ENCODE measurements at places on chromosomes 6 and 20.

- no peak for DNase-seq
Observed at GRCh38 chr6:151948002-151948743, 140.7 kb downstream of the ESR1 start.

DNA sequence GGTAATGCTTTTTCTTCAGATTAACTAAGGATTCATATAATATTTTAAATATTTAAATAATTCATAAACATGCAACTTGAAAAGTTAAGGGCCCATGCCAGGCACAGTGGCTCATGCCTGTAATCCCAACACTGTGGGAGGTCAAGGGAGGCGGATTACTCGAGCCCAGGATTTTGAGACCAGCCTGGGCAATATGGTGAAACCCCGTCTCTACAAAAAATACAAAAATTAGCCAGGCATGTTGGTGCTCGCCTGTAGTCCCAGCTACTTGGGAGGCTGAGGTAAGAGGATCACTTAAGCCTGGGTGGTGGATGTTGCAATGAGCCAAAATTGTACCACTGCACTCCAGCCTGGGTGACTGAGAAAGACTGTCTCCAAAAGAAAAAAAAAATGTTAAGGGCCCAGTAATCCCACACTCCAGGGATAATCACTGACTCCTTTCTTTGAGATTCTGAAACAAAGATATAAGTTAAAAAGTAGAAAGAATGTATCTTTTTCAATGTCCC lies 7.9 kb upstream of the RIN2 start:
- no peak for DNase-seq

GRCh38 chr20:2313316-2313715 lies 17.5 kb downstream of the TGM3 start:
- no peak for DNase-seq

- DNase-seq, result no peak
Observed at GRCh38 chr6:111861431-111861885, 11.8 kb downstream of the FYN start.

- no peak for DNase-seq
Observed at GRCh38 chr20:11888648-11889047, 29.0 kb upstream of the BTBD3 start.

- no peak for DNase-seq
Observed at GRCh38 chr20:56683077-56683865, 54.2 kb downstream of the TFAP2C start.

DNA sequence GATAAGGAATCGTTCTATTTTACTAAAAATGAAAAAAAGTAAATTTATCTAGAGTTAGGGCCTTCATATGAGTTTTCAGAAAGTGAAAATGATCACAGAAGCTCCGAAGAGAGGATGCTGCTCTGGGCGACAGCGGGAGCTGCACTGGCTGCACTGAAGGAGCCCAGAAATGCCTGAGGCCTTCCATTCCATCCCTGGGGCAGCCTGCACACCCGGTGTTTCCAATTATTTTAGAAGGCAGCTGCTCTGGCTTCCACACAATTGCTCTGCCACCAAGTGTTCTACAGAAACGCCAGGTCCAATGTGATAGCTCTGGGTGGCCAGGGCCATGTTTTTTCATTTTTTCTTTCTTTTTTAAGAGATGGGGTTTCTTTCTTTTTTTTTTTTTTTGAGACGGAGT lies 3.6 kb downstream of the DTNBP1 start:
- DNase-seq, result no peak

DNA sequence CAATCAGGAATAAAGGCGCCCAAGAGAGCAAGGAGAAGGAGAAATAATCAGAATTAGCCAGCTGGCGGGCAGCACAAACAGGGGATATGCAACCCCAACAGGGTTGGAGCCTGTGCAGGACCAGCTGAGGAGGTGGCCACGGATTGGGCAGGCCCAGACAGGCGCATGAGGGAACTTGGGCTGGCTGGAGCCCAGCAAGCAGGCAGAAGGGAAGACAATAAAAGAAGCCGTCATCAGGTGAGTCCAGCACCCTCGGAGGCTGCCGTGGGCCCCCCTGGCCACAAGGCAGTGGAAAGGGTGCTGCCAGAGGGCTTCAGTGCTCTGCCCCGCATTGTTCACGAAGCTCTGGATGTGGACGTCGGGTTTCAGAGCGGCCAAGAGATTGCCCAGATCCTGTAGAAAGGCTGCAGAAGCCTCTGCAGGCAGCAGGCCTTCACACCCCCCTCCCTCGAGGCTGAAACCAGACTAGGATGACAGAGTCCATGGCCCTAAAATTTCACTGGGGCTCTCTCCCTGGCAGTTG lies 28.4 kb upstream of the MAFB start:
- DNase-seq, result no peak

GRCh38 chr20:20711413-20711812 lies 1.0 kb downstream of the RALGAPA2 start:
- DNase-seq, result no peak

- DNase-seq, result no peak
Observed at GRCh38 chr6:8237668-8238067, 135.3 kb upstream of the EEF1E1 start.

GRCh38 chr6:93784794-93785693 lies 365.7 kb upstream of the EPHA7 start:
- no peak for DNase-seq

GRCh38 chr6:337805-338368 lies 45.6 kb downstream of the DUSP22 start:
- DNase-seq, result no peak

DNA sequence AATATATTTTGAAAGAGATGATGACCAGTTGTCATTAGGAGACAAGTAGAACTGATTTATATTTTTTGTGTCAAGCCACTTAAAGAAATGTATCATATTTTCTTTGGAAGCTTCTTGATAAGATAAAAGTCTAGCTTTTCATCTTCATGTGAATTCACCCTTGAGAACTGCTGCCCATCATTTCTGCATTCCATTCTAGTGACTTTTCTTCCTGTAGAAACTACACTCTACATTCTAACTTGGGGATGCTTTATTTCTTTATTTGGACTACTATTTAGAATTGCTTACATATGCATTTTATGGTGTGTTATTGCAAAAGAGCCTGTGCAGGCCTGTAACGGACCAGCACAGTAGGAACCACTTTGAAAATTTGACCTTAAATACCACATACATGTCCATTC lies 335.0 kb upstream of the KCNQ5 start:
- DNase-seq, result peak; percentile 71

DNA sequence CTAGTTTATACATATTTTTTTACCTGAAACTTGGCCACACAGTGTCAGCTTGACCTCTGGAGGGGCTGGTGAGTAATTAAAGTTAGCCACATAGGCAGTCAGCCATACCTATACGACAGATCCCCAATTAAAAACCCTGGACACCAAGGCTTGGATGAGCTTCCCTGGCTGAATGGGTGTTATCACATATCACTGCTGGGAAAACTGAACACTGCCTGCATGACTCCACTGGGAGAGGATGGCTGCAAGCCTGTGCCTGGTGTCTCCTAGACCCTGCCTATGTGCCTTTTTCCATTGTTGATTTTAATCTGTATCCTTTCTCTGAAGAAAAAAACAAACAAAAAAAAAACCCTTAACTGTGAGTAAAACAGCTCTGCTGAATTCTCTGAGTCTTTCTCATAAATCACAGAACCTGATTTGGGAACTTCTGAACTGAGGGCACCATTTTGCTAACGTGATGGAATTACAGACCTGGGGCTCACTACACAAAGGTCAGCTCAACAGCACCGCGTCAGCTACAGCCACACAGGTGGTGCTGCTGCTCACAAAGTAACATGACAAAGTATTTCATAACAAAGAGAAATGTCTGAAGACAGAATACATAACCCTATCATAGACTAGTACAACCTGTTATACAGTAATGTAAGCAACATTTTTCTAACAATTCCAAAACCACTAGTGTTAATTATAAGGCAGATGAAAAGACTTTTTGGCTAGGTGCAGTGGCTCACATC lies 97.0 kb downstream of the SLC23A2 start:
- DNase-seq, result no peak

DNA sequence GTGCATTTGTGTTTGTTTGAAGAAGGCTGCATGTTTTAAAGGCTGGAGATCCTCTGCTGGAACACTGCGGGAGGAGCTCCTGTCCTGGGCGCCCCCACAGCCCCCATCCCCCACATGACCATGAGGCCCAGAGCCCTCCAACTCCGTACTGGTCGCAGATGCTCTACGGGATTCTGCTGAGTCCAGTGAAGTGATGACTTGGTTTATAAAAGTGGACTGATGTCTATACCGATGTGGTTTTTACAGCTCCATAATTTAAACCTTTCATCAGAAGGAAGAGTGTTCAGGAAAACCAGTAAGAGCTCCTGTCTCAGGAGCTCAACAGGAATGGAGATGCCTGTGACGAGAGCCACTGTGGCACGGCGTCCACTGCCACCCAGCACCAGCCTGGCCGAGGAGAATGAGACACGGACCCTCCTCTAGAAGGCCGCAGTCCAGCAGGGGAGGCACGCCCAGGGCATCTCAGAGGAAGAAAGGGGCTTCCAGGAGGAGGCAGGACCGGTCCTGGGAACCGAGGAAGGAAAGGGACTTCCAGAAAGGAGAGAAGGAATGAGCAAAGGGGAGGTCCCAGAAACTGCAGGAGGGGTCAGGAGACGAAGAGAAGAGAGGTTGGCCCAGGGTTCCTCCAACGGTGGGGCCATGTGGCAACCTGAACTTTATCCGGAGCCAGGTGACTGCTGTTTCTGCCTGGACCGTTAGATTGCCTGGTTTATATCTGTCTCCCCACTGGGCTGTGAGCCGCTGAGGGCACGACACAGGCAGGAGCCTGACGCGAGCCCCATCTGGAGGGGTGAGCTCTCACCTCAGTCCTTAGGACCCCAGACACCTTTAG lies 26.9 kb downstream of the BFSP1 start:
- no peak for DNase-seq

DNA sequence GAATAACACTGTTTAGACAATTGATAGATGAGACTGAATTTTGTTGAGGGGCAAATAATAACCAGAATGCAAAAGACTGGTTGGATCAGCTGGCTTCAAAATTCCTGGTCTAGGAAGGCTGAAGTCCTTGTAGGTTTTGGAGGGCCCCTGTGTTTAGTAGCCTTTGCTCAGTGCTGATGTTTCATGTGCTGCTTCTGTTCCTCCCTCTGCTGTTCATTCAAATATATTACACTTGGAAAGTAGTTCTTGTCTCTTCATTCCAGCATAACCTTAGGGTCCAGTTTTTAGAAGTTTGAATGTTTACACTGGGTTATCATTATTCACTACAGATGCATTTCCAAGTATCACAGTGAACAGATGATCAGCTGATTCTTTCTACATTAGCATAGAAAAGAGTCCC lies 72.5 kb downstream of the FLRT3 start:
- no peak for DNase-seq

- DNase-seq, result no peak
Observed at GRCh38 chr20:62570403-62570802, 71.9 kb upstream of the SLCO4A1 start.

DNA sequence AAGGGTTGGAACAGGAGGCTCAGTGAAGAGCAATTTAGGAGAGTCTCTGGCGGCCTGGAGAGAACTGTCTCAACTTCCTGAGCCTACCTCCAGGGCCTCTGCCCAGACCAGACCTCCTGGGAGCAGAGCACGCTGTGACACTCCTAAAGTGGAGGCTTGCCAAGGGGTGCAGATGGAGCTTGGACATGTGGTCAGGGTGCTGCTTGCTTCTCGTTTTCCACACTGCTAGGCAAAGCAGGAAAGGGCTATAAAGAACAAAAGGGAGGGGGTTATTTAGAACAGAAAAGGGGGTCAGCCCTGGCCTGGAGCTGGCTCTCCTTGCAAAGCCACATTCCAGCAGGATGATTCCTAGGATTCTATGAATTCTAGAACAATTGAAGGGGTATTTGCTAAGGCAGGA lies 145.7 kb upstream of the GGTLC1 start:
- DNase-seq, result peak; percentile 50

GRCh38 chr20:19964289-19965265 lies 52.6 kb upstream of the NAA20 start:
- DNase-seq, result peak; percentile 93

GRCh38 chr6:34238585-34239499 lies 2.2 kb downstream of the HMGA1 start:
- peak; percentile 67 for DNase-seq

DNA sequence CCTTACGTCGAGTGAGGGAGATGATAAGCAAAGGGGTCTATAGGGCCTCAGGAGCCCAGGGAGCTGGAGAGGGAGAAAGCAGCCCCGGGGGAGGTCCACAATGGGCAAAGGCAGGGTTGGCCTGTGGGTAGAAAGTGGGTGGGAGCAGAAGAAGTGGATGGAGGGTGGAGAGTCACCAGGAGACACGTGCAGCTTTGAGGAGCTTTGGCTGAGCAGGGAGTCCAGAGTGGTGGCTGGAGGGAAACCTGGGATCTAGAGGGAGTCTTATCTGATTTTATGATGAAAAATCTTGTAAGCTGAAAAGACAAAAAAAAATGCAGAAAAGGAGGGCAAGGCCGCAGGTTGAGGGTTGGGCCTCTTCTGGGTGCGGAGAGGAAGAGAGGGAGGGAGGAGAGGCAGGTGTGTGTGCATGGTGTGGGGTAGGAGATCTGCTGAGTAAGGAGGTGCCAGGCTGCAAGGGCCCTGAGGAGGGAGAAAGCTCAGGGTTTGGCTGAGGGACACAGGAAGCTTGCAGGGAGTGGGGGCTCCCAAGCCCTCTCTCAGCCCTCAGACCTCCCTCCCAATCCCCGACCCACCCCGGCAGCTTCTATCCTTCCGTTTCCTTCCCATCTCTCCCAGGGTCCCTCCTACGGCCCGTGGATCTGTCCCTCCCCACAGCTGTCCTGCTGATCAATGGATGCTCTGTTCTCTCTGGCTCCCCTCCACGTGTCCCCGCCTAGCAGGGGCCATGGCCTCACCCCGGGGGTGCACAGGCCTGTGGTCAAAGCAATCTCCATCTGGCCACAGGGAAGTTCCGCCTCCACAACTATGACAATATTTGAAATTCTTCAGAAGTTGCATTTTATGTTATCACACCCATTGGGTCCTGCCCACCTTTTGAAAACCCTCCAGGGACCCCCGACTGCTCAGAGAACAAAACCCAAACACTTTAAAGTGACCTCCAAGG lies 17.1 kb upstream of the BPI start:
- DNase-seq, result peak; percentile 25

DNA sequence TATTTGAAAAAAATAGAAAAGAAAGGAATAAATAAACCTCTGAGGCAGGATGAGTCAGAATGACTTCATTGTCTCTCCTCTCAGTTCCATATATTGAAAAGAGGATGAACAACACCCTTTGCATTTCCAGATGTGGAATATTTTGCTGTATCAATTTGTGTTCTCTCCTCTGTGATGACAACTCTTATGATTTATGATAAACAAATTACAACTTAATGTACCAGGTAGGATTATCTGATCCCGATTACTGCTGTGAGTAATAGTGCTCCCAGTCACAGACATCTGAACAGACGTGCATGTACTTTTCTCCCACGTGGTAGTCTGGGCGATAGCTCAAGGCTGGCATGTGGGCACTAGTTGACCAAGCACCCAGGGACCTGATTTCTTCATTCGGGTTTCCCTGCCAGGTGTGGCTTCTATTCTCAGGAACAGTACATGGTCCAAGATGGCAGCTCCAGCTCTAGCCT lies 142.1 kb upstream of the SULF2 start:
- DNase-seq, result peak; percentile 77

DNA sequence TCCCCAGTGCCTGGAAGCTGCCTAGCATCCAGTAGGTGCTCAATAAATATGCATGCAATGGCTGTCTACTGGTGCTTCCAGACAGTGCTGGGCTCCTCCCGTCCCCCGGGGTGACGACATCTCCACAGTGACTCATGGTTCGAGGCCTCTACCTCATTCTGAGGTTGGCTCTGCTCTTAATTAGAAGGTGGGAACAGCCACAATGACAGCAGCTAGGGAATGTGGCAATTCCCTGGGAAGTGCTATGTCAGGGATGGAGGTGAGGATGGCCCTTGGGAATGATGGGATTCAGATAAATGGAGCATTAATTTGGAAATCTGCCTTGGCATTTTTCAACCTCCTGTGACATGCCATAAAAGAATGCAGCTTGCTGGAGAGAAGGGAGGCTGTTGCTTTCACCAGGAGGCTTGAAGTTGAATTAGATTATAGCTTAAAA lies 43.5 kb upstream of the NFATC2 start:
- DNase-seq, result peak; percentile 92
